ENCODE measurements at places on chromosomes 5 and 9.

- DNase-seq: no peak
These were observed 116.6 kb upstream of the STARD4 start for GRCh38 chr5:111628901-111629300.

GRCh38 chr5:176768174-176768970 lies 42.0 kb upstream of the UNC5A start:
- DNase-seq: no peak

GRCh38 chr5:142926549-142926948 lies 156.4 kb downstream of the ARHGAP26 start:
- DNase-seq: no peak

DNA sequence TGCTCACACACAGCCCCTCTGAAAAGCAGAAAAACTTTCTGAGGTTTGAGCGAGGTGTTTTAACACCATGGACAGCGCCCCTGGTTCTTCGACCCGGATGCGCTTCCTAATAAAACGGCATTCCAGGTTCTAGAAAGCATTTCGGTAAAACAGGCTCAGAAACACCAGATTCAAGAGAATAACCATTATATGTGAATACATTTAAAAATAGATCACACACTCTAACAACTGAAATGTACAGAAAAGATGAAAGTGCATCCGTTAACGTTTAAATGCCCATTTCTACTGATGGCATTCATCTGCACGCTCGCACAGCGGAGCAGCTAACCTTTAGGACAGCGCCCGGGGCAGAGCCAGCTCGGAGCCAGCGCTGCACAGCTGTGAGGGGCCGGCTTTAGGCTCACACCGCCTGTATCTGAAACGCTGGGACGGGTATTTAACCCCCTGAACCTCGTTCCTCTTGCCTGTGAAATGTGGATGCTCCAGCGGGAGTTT lies 26.3 kb upstream of the TENT4A start:
- DNase-seq: peak; percentile 19

GRCh38 chr9:18741359-18741758 lies 267.4 kb downstream of the ADAMTSL1 start:
- DNase-seq: no peak

GRCh38 chr9:105673850-105674387 lies 11.7 kb downstream of the TAL2 start:
- DNase-seq: no peak

DNA sequence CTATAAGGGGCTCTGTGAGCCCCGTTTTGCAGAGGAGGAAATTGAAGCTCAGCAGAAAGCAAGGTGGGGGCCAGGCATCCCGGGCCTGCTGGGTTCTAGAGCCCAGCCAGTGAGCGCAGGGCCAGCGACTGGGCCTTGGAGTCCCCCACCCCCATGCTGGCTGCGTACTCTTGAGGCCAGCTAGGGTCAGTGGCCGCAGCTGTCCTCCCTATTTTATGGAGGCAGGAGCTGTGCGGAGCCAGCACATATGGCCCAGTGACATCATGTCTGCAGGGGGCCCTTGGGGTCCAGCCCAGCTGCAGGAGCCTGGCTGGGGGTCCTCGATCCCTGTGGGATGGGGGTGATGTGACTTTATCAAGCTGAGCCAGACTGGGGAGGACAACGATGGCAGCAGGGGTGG lies 71.3 kb downstream of the HMCN2 start:
- DNase-seq: no peak

- DNase-seq: no peak
These were observed 93.4 kb downstream of the RXRA start for GRCh38 chr9:134419684-134420076.

- DNase-seq: no peak
These were observed 1.1 kb upstream of the FYB1 start for GRCh38 chr5:39220280-39221030.

DNA sequence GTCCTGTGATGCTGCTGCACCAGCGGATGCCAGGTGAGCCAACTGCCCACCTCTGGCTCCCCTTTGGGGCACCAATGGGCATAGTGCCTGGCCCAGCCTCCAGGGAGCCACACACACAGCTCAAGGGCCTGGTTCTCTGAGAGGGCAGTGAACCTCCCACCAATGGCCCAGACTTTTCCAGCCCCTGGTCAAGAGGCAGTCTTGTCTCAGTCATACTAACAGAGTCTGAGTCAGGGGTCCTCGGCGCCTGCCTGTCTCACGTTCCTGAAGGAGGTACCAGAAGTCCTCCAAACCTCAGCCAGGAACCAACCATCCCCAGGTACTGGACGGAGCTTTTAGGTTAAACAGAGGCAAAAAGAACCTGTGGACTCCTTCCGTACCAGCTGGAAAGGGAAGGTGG lies 121.1 kb downstream of the C5orf15 start:
- DNase-seq: no peak

GRCh38 chr9:120710110-120710981 lies 3.9 kb downstream of the MEGF9 start:
- peak; percentile 20 for DNase-seq

DNA sequence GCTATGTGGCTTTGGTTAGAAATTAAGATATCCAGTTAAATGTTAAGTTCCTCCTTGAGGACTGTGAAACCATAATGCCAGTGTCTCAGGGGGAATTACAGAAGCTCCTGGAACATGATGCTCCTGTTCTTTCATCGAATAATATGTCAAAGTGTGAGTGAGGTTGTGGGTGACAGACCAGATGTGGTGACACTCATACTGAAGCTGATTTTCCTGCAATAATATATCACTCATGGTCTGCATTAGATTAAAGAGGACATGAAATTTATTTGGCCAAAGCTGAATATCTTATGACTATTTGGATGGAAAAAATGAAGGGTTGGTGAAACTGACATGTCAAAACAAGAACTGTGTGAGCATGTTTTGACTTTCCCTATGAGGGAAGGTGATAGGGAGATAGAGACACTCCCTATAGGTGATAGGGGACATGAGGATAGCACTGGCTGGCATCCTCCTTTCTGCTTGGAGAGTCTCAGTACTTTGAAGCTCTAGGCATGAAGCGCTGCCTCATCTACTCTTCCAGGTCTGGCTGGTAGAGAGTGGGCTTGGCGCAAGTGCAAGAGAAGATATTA lies 173.5 kb downstream of the ARHGEF28 start:
- DNase-seq: no peak

GRCh38 chr5:170312666-170313065 lies 15.1 kb upstream of the LCP2 start:
- peak; percentile 82 for DNase-seq

- DNase-seq: no peak
These were observed 856 bp upstream of the PCDHGA3 start for GRCh38 chr5:141342773-141343172.

GRCh38 chr5:51466214-51466613 lies 83.0 kb downstream of the ISL1 start:
- DNase-seq: no peak

DNA sequence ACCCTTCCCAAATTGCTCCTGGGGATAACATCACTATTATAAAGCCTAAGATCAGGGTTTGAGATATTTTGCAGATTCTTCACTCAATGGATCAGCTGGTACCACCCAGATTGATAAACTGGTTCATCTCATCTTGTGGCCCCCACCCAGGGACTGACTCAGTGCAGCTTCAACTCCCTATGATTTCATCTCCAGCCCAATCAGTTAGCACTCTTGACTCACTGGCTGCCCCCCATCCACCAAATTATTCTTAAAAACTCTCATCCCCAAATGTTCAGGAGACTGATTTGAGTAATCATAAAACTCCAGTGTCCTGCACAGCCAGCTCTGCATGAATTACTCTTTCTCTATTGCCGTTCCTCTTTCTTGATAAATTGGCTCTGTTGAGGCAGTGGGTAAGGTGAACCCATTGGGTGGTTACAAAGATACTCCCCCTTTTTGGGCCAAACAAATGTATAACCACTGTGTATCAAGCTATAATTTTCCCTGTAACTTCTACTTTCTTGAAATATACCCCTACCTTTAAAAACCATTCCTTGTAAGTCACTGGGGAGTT lies 263.3 kb upstream of the IL12B start:
- no peak for DNase-seq

DNA sequence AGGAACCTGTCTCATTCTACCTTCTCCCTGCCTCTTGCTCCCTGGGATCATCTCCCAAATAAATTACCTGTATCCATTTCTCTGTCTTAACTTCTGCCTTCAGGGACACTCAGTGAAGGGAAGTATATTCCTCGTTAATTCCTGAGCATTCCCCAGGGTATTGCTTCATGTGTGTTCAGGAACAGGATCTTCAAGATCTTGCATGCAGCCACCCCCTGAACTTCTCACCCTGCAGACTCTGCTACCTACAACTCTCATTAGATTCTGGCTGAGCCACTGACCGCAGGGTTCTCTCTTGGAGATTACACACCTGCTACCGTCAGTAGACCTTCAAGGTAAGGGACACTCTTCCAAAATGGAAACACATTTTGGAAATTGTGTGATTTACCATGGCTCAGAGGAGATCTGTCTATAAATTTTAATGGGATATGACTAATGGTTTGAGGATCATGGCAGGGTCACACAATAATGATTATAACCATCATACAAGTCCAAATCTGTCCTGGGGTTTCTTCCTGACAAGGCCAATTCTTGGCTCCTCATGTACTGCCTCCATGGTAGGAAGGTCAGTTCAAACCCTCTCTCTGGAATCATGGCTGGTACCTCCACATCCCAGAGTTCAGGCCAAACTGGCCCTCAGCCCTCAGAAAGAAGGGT lies 38.9 kb upstream of the UGCG start:
- DNase-seq: no peak

- DNase-seq: no peak
These were observed 141.2 kb downstream of the PARP8 start for GRCh38 chr5:50807661-50808060.

DNA sequence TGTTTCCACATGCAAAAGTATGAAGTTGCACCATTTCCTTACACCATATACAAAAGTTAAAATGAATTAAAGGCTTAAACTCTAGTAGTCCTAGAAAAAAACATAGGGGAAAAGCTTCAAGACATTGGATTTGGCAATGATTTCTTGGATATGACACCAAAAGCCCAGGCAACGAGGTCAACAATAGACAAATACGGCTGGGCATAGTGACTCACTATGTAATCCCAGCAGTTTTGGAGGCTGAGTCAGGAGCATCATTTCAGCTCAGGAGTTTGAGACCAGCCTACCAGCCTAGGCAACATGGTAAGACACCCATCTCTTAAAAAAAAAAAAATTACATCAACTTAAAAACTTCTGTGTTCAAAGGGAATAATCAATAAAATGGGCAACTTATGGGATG lies 30.9 kb upstream of the SREK1 start:
- DNase-seq: no peak

DNA sequence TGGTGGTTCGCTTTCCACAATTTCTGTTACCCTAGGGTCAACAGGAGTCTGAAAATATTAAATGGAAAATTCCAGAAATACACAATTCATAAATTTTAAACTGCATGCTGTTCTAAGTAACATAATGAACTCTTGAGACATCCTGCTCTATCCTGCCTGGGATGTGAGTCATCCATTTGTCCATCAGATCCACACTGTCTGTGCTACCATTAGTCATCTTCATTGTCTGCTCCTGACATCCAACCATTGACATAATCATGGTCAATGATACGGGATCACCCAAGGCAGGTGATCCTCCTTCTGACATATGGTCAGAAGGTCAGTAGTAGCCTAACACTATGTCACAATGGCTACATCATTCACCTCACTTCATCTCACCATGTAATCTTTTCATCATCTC lies 276.7 kb upstream of the KIF2A start:
- no peak for DNase-seq

- no peak for DNase-seq
These were observed 594.7 kb upstream of the CCNG1 start for GRCh38 chr5:162842727-162843126.

- DNase-seq: no peak
These were observed 4.3 kb downstream of the EEIG1 start for GRCh38 chr9:127976498-127976897.

DNA sequence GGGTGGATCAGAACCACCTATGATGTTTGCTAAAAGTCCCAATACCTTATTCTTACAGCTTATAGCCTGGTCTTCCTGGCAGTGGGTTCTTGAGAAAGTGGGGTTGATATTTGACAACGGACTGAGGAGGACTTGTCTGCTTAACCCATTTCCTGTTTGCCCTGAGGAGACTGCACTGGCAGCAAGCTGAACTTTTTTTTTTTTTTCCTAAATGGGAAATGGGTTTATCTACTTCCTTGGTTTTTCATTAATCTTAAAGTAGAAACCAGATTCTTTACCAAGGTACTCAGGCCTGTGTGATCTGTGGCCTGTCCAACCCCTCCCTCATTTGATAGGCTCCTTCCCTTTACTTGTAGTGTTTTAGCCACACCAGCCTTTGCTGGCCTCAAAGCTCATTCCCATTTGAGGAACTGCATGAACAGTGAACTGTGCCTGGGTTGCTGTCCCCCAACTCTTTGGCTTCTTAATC lies 47.1 kb downstream of the C9orf57 start:
- no peak for DNase-seq
